OCI-M1 (cell line): ENCODE measurements at places on chromosomes 3 and 15.

DNA sequence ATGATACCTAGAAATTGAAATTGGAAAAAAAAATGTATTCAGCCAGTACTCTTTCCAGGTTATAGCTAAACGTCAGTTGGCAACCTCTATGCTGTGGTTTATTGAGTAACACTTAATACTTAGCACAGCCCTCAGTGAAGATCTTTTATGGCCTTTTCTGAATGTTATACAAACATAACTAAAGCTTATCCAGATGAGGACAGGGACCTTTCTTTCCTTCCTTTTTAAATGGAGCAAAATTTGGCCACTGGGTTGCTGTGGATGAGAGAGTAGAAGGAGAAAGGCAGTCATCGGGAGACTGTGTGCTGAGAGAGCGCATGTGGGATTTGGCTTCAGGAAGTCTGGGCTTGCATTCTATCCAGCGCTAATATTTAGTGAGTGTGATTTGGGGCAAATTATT is 36.1 kb downstream of the IGF1R start:
- peak; percentile 38 for DNase-seq

DNA sequence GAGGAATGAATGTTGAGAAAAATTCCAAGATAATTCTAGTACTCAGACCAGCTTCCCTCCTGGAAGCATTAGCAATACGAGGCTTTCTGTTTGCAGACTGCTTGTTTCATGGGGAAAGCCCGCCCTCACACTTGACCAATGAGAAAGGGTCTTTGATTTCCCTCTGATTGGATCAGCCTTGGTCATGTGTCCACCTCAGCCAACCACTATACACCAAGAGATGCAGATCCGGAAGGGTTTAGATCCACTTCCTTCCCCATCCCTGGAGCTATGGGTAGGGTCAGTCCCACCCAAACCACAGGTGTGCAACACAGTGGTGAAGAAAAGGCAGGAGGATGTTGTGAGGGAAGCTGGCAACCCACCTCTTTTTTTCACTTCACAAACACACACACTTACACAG is 154.7 kb downstream of the SV2B start:
- no peak for DNase-seq

DNA sequence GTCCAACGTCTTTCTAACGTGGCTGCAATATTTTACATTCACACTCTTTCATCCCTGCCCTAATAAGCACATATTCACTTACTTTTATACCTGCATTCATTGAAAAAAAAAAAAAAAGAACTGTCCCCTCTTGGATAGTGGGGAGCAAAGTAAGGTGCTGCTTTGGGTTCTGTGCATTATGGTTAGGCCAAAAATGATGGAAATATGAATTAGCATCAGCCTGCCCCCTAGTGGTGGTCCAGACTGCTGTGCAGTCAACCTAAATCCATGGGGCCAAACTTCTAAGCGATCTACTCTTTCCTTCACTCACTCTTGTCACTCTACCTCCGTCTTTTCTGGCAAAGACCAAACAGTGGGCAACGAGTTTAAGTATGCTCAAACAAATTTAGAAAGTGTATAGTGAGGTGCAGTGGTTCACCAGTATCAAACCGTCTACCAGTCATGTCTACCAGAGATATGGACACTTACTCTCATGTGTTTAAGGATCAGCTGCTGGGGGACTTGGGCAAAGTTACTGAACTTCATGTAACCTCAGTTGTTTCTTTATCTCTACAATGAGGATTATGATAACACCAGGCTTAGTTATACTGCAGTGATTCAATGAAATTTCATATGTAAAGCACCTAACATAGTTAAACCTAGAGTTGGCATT is 61.5 kb upstream of the GRM7 start:
- peak; percentile 79 for DNase-seq

DNA sequence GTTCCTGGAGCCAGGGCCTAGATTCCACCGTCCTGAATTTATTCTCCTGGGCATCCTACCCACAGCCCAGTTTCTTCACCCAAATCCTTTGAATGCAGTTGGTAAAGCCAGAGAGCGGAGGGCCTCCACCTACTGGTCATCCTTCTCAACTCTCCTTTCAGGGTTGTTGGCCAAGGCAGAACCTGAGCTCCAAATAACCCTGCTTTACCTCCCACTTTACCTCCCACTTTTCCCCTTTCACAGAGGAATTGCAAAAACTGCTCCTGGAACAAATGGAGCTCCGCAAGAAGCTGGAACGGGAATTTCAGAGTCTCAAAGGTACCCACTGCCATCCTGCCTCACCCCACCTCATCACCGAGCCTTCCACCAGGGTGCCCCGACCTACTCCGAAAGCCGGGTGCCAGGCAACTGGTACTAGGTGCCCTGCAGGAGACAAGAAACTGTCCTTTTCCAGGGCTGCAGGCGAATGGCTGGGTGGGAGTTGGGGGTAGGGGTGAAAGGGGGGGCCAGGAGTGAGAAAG is 6.8 kb downstream of the SKOR1 start:
- DNase-seq: peak; percentile 68

DNA sequence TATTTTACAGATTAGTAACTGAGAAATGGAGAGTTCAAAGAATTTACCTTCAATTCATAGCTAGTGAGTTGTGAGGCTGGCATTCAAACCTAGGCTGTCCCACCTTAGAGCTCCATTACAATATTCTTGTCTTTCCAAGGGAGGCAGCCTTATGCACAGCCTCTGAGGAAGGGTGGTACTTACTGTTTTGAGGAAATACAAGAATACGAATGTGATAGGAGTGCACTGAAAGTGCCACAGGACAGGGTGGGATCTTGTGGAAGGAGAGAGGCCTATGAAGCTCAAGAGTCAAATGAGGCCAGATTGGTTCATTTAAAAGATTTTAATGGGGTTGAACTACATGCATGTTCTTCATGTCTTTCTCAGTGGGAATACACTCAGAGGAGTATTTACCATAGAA is 86.3 kb downstream of the ARIH1 start:
- no peak for DNase-seq

- DNase-seq: no peak
These were observed 212.5 kb upstream of the COL8A1 start for GRCh38 chr3:99425930-99426329.

- no peak for DNase-seq
These were observed 44.5 kb upstream of the PDZRN3 start for GRCh38 chr3:73669260-73669659.

GRCh38 chr3:71726146-71726545 is 944 bp upstream of the EIF4E3 start:
- DNase-seq: no peak
